ENCODE measurements at places on chromosomes 6 and 20.

DNA sequence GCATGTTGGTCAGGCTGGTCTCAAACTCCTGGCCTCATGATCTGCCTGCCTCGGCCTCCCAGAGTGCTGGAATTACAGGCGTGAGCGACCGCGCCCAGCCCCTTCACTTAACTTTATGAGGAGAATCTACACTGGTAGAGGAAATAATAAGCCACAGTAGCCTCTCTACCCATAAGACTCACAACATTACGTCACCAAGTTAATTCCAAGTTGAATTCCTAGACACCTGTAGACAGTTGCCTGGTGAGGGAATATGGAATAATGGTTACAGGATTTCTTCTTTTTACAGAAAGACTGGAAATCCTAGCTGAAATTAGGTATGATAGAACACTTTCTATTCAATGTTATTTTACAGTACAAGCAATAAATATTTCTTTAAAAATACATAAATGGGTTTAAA, 854.5 kb upstream of the EYS start:
- DNase-seq: no peak

- DNase-seq: no peak
Observed at GRCh38 chr6:101845172-101845571, 451.7 kb downstream of the GRIK2 start.

- DNase-seq: no peak
Observed at GRCh38 chr6:136992113-136992512, 52.7 kb downstream of the IL20RA start.

GRCh38 chr20:48292806-48293205, 507.5 kb upstream of the SULF2 start:
- no peak for DNase-seq

GRCh38 chr6:2855061-2855519, 13.4 kb upstream of the SERPINB1 start:
- no peak for DNase-seq

DNA sequence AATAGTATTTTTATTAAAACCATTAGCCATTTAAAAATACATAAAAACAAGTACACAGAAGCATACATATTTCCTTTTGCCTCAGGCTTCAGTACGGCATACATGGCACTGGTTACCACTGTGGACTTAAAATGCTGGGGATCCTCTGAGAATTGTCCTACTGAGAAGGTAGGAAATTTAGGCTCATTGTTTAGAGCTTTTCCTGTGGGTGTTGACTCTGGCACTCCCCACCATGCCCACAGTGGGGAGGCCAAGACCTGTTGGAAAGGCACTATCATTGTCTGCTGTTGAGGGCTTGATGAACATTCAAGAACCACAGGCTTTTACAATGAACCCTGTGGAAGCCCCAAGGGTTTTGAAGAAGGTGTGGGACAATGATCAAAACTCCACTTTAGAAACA, 473.4 kb downstream of the BTBD3 start:
- DNase-seq: no peak

DNA sequence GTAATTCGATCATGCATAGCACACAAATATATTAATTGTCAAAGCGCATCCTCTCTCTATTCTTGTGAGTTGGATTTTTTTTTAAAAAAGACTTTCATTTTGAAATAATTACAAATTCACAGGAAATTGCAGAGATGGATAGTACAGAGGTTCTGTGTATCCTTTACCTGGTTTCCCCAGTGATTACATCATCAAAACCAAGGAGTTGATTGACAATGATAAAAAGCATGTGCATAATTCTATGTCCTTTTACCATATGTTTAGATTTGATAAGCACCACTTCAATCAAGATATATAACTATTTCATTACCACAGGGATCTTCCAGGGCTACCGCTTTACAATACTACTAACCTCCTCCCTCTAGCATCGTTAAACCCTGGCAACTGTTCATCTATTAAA, 40.2 kb downstream of the CCN2 start:
- no peak for DNase-seq

GRCh38 chr6:145428706-145429105, 306.6 kb downstream of the EPM2A start:
- DNase-seq: no peak

GRCh38 chr6:152642578-152643375, 5.6 kb upstream of the SYNE1 start:
- DNase-seq: no peak

Data from AG04449 (cell line).